ENCODE measurements at places on chromosomes 3 and 15.

DNA sequence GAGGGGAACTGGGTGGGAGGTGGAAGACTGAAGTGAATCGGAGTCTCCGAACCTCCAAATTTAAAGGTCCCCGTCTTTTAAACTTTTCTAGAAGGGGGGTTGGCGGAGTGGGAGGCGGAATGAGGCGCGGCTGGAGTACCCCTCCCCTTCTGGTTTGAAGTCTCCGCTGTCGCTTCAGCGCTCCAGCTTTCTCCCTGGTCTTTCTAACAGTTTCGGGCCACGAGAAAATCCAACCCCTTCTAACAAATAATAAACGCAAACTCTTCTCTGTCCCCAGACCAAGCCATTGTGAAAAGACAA, 2.5 kb upstream of the MECOM start:
- no peak for DNase-seq

GRCh38 chr15:101036189-101036588, 117.0 kb downstream of the LRRK1 start:
- DNase-seq = no peak

GRCh38 chr15:66927201-66928077, 138.0 kb upstream of the SMAD3 start:
- DNase-seq = no peak

GRCh38 chr3:46371519-46372340, 984 bp downstream of the CCR5 start:
- DNase-seq = no peak

Measured in stimulated activated CD4-positive, alpha-beta T cell treated with anti-CD3 and anti-CD28 coated beads, Interleukin-1b, Interleukin-23, amount 100 ng/mL, for 4 hours (primary cell).